Cortex of kidney (tissue), 1 donor: ENCODE measurements at places on chromosomes 3 and 15.

GRCh38 chr15:82298520-82298919, 35.9 kb downstream of the SAXO2 start:
- no peak for DNase-seq

GRCh38 chr3:161893972-161894371, 397.4 kb downstream of the OTOL1 start:
- DNase-seq, result no peak

- DNase-seq, result no peak
Observed at GRCh38 chr15:65980824-65981456, 111.6 kb downstream of the RAB11A start.

DNA sequence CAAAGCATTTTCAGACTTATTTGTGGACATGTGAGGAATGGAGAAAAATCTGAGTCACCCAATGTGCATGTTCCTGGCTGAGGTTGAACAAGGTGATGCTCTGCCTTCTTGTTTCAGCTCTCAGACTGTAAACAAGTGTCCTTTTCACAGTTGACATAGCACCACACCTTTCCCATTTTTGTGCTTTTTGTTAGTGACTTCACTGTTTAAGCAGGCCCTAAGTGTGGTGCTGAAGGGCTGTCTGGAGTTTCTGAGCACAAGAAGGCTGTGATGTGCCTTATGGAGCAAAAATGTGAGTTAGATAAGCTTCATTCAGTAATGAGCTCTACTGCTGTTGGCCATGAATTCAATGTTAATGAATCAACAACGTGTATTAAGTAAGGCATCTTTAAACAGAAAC, 20.4 kb downstream of the ABI3BP start:
- DNase-seq, result no peak

DNA sequence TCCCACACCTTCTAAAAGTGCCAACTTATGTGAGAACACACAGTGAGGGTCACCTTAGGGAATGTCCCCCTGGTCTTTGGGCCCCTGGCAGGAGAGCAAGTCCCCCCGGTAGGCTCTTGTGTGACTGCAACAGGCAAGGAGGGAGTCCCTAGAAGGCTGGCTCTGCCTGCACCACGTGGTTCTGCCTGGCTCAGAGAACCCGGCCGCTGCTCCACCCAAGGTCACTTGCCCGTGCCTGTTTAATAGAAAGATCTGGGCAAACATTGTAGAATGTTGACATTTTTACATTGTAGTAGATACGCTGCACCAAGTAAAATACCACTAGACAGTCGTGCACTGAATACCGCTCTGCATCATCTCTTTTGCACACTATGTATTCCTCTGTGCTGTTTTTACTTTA, 21.9 kb downstream of the GABRA5 start:
- DNase-seq, result no peak

- no peak for DNase-seq
Observed at GRCh38 chr3:155370764-155371503, 77.5 kb upstream of the STRIT1 start.

- no peak for DNase-seq
Observed at GRCh38 chr3:54356261-54357045, 234.1 kb downstream of the CACNA2D3 start.

- DNase-seq, result no peak
Observed at GRCh38 chr3:147113293-147114044, 292.9 kb downstream of the ZIC4 start.

- no peak for DNase-seq
Observed at GRCh38 chr3:123361071-123361470, 87.8 kb downstream of the ADCY5 start.

DNA sequence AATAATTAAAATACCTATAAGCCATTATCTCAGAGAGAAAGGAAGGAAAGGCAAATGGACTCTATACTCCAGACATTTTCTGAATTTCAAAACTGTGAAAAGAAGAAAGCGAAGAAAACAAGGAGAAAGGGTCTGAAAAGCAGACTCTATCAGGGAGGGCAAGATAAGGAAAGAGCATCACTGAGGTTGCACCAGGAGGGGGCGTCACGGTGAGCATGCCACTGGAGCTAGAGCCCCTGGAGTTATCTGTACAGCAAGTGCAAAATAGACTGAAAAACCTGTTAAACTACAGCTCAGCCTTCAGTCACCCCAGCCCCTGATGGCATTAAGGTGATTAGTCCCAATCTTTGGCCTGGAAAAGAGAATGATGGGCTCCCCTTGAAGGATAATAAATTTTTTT, 514.3 kb downstream of the GABRG3 start:
- DNase-seq, result no peak

DNA sequence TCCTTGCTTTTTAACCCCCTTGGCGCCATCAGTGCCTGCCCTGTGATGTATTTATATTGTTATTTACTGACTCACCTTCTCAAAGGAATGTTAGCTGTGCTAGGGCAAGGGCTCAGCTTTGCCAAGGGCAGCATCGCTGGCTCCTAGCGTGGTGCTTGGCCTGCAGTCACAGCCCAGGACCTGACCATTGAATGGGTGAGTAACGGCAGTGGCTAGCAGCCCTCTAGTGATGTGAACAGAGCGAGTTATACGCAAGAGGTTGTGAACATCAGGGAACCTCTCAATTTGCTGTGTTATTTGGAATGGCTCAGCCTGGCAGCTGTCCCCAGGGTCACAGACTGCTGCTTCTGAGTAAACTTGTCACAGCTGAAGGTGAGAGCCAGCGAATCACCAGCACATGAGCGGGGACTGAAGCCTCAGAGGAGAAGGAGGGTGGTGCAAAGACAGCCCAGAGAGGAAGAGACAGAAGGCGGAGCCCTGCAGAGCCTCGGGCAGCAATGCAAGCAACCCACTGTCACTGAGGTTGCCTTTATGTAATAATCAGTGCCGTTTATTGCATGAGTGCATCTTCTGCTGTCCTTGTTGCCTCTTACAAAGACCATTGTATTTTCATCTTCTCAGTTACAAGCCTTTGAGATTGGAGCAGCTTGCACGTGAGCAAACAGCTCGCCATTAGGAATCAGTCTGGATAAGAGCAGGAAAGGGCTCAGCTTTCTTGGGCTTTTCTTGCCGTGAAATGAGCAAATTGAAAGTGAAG, 158.3 kb downstream of the SLCO3A1 start:
- DNase-seq, result no peak

- DNase-seq, result no peak
Observed at GRCh38 chr3:102183186-102183585, 251.6 kb upstream of the ZPLD1 start.

GRCh38 chr15:92693691-92694331, 38.2 kb upstream of the FAM174B start:
- no peak for DNase-seq

- DNase-seq, result no peak
Observed at GRCh38 chr15:78301828-78302227, 2.4 kb upstream of the SKIC8 start.

- DNase-seq, result no peak
Observed at GRCh38 chr3:31210068-31210645, 315.7 kb upstream of the GADL1 start.

GRCh38 chr15:77179541-77179998, 108.7 kb upstream of the TSPAN3 start:
- no peak for DNase-seq

GRCh38 chr3:32146746-32147211, 40.4 kb downstream of the GPD1L start:
- no peak for DNase-seq

DNA sequence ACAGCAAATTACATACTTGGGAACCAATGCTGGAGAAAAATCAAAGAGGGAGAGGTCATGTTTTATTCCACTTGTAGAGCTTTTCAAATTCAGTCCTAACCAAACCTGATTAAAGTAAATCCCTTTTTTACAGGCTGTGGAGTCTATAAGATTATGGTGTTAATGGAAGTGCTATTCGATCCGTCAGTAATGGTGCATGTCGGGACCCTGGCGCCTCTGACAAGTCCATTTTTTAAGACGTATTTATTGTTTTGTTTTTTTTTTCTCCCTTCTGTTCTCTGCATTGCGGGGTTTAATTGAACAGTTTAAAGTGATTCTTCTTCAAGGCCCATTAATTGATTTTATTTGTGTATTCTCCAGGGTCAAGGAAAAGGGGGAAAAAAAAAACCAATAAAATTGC, 725.9 kb downstream of the TUSC7 start:
- no peak for DNase-seq

- DNase-seq, result no peak
Observed at GRCh38 chr3:89217148-89217685, 109.8 kb downstream of the EPHA3 start.

- DNase-seq, result no peak
Observed at GRCh38 chr3:39752019-39752637, 57.3 kb upstream of the MYRIP start.

DNA sequence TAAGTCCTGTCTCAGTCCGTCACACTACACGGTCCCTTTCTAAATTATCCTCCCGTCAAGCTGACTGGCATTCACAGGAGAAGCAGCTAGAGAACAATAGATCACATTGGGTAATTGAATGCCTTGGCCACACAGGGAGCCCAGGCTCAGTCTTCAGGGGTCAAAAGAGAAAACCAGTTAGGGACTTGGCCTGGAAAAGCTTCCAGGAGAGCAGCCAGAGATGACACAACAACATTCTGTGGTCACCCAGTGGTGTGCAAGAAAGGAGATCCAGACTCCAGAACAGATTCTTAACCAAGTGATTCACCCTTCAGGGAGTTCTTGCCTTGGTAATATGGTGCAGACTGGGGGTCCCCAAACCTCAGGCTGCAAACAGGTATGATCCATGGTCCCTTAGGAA, 15.9 kb downstream of the ARHGAP31 start:
- no peak for DNase-seq

- no peak for DNase-seq
Observed at GRCh38 chr3:38177181-38177580, 11.8 kb downstream of the OXSR1 start.

DNA sequence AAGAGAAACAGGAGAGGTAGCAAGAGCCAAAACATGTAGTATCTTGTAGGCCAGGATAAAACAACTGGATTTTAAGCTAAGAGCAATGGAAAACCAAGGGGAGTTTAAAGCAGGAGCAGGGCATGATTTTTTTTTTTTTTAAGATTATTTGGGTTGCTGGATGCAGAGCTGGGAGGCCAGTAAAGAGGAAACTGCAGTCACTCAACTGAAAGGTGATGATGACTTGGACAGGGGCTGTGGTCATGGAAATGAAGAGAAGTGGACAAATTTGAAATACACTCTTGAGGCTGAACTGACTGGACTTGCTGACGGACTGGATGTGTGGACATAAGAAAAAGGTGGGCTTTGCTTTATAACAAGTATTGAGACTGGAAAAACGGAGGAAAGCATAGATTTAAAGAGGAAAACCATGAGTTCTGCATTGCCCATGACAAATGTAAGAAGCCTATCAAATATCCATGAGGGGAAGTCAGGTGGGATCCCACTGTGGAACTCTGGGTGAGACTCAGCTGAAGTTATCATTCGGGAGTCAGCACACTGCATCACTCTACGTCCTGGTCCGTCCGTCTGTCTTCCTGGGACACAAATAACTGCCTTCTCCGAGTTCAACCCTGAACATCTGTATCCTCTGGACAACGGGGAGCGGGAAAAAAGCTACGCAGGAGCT, 688 bp downstream of the XPC start:
- DNase-seq, result no peak

DNA sequence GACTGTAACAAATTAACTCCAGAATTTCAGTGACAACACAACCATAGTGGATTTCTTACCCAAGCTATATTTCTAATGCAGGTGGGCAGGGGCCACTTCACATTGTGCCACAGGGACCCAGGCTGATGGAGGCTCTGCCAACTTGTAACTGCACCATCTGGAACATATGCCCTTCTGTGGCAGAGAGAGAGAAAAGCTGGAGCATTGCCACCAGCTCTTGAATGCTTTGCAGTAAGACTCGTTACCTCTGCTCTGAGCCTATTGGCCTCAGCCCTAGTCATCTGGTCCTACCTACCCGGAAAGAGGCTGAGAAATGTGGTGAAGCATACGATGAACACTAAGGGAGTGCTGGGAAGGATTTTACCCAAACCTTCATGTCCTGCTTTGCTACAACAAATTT, 587.1 kb downstream of the ZNF385D start:
- DNase-seq, result no peak

DNA sequence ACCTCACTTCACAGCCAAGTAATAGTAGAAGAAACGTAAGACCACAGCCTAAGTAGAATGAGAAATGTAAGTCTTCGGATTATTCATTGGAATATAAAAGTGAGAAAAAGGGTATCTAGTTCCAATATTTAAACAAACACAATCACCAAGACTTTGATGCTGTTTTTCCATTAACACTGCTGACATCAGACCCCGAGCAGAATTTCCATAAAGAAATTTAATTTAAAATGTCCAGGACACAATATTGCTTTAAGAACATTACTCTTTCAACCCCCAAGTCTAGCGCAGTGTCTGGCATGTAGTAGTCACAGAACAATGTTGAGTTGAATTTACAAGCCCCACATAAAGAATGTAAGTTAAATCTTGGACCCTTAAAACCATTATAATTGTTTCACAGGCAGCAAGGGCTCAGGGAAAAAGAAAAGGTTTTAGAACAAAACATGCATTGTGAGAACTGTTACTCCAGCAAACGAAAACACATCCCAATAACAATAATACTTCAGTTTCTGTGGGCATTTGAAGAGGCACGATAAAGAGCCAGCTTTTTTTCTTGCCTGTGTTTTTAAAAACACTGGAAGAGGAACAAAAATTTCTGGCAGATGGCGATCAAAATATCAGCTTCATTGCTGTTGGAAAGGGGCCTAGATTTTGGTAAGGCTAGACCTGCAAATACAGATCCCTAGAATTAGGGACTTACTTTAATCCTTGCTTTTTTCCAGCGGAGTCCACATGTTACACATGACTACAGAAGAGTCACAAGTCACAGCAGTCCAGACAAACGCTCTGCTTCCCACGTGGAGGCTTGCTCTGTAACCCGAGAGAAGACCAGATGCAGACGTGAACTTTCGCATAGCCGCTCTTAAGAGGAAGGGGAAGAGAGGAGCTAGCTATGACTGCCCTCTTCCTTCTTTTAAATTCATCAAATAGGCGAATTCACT, 77.9 kb upstream of the IGSF10 start:
- no peak for DNase-seq

DNA sequence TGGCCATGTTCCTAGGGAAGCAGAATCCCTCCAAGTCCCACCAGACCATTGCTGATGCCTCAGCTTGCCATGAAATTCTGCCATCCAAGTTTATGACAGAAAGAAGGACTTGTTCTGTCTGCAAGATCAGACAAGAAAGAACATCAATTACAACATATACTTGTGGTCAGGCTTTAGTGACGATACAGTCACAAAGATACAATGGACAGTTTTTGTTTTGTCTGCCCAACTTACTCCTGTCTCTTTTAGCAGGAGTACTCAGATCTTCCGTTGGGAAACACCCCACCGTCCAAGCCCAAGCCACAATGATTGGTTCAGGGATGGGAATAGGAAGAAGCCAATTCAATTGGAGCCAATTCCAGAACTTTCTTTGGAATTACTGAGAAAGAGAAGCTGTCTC, 15.7 kb downstream of the KLHL6 start:
- DNase-seq, result no peak
